ENCODE measurements at places on chromosomes 5 and 9. TPM values are rescaled to one million over a fixed set of nuclear protein-coding genes. Genes with fewer than 3 reads are reported as not detected.

DNA sequence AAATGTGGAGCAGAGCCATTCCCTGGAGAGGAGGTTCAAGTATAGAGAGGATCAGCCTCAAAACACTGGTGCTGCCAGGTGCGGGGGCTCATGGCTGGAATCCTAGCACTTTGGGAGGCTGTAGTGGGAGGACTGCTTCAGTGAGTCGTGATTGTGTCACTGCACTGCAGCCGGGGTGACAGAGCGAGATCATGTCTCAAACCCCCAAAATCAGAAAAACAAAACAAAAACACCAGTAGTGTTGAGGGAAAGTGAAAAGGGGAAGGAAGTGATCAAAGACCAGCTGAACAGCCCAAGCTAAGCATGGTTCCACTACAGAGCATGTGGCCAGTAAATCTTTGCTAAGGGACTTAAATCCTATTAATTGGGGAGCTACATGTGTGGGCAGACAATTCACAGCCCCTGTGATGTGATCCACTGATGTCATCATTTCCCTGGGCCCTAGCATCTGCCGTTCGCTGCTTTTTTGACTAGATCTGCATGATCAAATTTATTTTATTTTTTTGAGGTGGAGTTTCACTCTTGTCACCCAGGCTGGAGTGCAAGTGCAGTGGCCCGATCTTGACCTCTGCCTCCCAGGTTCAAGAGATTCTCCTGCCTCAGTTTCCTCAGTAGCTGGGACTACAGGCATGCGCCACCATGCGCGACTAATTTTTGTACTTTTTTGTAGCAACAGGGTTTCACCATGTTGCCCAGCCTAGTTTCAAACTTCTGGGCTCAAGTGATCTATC, 2.7 kb upstream of the PCBD2 start:
- peaks cover 11% of the 10 kb centered on the region for H3K4me1 ChIP-seq
- no peaks in the 10 kb centered on the region for H3K27me3 ChIP-seq
- peak overlapping the region; percentile 67 for H3K27ac ChIP-seq
- DNase-seq: no peak

DNA sequence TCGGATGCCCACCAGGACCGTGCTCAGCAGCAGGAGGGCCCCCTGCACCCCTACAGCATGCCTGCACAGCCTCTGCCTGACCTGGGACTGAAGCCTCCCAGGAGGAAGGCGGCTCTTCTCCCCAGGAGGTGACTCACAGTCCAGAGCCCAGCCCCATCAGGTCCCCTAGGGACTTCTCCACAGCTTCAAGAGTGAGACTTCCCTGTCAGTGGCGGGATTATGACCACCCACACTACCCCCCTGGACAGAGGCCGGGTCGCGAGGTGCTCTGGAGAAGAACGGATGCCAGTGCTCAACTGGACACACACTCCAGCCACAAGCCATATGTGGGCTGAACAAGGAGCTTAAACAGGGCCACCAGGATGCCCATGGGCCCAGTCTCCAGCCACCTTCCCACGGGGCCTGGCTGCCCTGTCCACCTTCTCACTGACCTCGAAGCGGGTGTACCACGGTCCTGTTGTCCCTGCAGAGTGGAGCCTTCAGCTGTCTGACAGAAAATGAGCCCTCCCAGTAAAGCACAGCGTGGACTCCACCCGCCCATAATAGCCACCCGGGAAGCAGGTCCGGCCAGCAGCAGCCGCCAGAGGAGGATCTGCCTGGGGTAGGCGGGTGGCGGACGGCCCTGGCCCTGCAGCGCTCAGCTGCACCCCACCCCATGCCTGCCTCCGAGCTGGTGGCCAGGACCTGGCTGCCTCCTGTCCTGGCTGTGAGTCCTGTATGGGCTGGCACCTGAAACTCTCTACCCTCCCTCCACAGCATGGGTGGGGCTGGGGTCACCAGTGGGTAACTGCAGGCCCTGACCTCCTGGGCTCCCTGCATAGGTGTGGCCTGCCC, 54.7 kb downstream of the SEMA4D start:
- no peaks in the 10 kb centered on the region for H3K27me3 ChIP-seq
- H3K4me3 ChIP-seq: no peak overlapping the region
- H3K36me3 ChIP-seq: peaks cover 15% of the 10 kb centered on the region
- peak overlapping the region; percentile 37 for H3K27ac ChIP-seq
- peaks cover 95% of the 10 kb centered on the region for H3K4me1 ChIP-seq

The TGFBR1 gene
- total RNA-seq: 113 TPM

- peaks cover 10% of the 10 kb centered on the region for H3K4me1 ChIP-seq
- H3K4me3 ChIP-seq: no peak within 1 kb of the TSS
- no peaks in the 10 kb centered on the region for H3K36me3 ChIP-seq
- H3K27me3 ChIP-seq: peaks cover 8% of the 10 kb centered on the region
- H3K27ac ChIP-seq: no peak within 1 kb of the TSS
These were observed at the start of gene SLC46A2 for GRCh38 chr9:112890106-112891081. Gene SLC46A2 (minus strand): TSS chr9:112890876. CDS start chr9:112890681, 195 bp downstream.

GRCh38 chr5:150605546-150605945, 34.9 kb upstream of the SYNPO start:
- H3K4me3 ChIP-seq: no peak overlapping the region
- no peak for DNase-seq
- H3K4me1 ChIP-seq: no peaks in the 10 kb centered on the region
- no peak overlapping the region for H3K27ac ChIP-seq
- H3K27me3 ChIP-seq: no peaks in the 10 kb centered on the region
- no peaks in the 10 kb centered on the region for H3K36me3 ChIP-seq

The DNM1 gene
- 1.4 TPM for total RNA-seq

- peaks cover 19% of the 10 kb centered on the region for H3K36me3 ChIP-seq
- H3K4me1 ChIP-seq: no peaks in the 10 kb centered on the region
- no peak overlapping the region for H3K4me3 ChIP-seq
- DNase-seq: no peak
These were observed 45.7 kb upstream of the PTGS1 start for GRCh38 chr9:122325124-122325523.

DNA sequence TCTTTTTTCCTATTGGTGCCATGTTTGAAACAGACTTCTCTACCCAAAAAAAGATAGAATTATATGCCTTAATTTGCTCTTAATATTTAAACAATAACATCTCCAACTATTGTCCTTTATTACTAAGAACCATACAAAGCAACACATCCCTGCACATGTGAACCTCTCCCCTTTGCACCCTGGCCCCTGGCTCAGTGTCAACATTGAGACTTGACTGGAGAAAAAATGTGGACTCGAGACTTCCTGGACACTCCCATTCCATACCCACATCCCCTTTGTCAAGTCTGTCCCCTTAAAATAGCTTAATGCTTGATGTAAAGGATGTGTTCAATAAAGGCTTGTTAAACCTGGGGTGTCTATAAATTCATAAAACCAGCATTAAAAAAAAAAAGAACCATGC, 53.2 kb downstream of the TTC39B start:
- H3K4me3 ChIP-seq: no peak overlapping the region
- peaks cover 3% of the 10 kb centered on the region for H3K4me1 ChIP-seq
- H3K27me3 ChIP-seq: no peaks in the 10 kb centered on the region
- H3K27ac ChIP-seq: no peak overlapping the region
- DNase-seq: no peak

DNA sequence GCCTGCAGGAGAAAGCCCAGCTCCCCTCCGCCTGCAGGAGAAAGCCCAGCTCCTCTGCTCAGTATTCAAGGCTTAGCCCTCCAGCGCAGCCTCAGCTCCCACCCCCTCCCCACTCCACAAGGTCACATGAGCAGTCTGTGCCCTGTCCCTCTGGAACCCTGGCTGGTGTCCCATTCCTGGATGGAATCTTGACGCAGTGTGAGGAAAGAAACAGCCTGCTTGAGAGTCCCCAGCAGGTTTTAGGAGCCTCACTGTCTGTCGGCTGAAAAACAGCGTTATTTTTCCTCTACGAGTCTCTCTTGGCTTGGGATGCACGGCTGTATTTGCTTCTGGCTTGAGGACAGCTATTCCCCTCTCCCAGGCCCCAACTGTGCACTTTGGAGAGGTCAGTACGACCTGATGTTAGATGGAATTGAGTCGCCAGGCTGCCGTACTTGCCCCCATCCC, 210.1 kb upstream of the TRIM32 start:
- DNase-seq: no peak
- no peak overlapping the region for H3K27ac ChIP-seq
- H3K4me1 ChIP-seq: no peaks in the 10 kb centered on the region
- H3K27me3 ChIP-seq: no peaks in the 10 kb centered on the region

The NPDC1 gene
- 5.6 TPM for total RNA-seq

GRCh38 chr5:33120671-33121070, 320.1 kb upstream of the TARS1 start:
- H3K4me1 ChIP-seq: no peaks in the 10 kb centered on the region
- no peak overlapping the region for H3K27ac ChIP-seq
- H3K4me3 ChIP-seq: no peak overlapping the region
- H3K27me3 ChIP-seq: no peaks in the 10 kb centered on the region
- H3K36me3 ChIP-seq: no peaks in the 10 kb centered on the region

- no peak for DNase-seq
- H3K27ac ChIP-seq: no peak overlapping the region
- no peaks in the 10 kb centered on the region for H3K4me1 ChIP-seq
- no peaks in the 10 kb centered on the region for H3K36me3 ChIP-seq
- no peak overlapping the region for H3K4me3 ChIP-seq
- no peaks in the 10 kb centered on the region for H3K27me3 ChIP-seq
These were observed 642.3 kb downstream of the DMRTA1 start for GRCh38 chr9:23088932-23089364.

DNA sequence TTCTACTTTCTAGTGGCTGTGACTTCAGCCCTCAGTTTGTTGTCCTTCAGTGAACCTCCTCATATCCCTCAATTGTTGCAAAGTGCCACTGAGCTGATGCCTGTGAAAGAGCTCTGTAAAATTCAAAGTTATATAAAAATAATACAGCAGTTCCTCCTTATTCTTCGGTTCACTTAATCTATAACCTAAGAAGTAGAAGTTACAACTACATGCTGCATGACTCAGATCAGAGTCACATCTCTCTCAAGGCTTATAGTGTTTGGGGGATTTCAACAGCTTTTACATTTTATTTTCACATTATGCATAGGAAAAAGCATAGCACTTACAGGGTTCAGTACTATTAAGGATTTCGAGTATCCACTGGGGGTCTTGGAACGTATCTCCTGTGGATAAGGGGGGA, 25.1 kb upstream of the GCNT1 start:
- no peak overlapping the region for H3K4me3 ChIP-seq
- DNase-seq: no peak
- H3K27ac ChIP-seq: no peak overlapping the region
- H3K36me3 ChIP-seq: no peaks in the 10 kb centered on the region
- no peaks in the 10 kb centered on the region for H3K27me3 ChIP-seq

DNA sequence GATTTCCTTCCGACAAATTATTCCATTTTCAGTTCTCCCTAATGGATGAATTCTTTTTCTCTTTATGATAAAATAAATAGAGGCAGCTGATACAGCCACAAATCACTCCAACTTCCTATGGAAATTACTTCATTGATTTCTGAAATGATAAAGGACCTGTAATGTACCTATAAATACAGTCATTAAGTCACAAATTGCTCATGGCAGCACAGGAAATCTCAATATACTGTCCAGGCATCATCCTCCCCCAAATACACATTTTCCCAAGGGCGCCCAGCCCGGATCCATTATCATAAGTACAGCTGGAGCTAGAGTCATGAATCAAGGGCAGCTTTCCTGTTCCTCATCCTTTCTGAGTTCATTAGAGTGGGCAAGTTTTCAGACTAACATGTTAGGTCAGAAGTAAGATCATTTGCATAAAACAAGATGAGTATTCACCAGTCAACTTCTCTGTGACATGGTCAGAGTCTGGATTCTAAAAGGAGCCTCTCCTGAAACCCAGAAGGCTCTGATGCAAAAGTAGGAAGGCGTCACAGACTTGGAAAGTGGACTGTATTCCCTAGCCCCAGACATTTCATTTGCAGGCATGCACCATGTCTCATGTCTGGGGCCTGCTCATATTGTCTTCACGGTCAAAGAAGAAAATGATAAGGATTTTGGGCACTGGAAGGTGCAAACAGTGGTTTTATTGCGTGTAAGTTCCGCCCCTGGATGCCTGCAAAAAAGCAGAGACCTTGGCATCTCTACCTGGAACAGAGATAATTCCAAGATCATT, 383.2 kb downstream of the PLK2 start:
- H3K4me3 ChIP-seq: no peak overlapping the region
- H3K4me1 ChIP-seq: no peaks in the 10 kb centered on the region
- DNase-seq: no peak
- no peak overlapping the region for H3K27ac ChIP-seq

Data from natural killer cell (primary cell).